ENCODE measurements at places on chromosomes 7 and 10.

GRCh38 chr10:110967009-110967630 is 47.7 kb downstream of the SHOC2 start:
- no peaks in the 10 kb centered on the region for H3K27me3 ChIP-seq
- no peak for DNase-seq
- H3K4me3 ChIP-seq = no peak overlapping the region
- H3K4me1 ChIP-seq = no peaks in the 10 kb centered on the region

GRCh38 chr10:11639849-11640764 is 28.7 kb upstream of the USP6NL start:
- no peak overlapping the region for H3K27ac ChIP-seq
- peaks cover 4% of the 10 kb centered on the region for H3K4me1 ChIP-seq
- H3K4me3 ChIP-seq = no peak overlapping the region
- no peaks in the 10 kb centered on the region for H3K27me3 ChIP-seq
- no peak for DNase-seq
- H3K36me3 ChIP-seq = no peaks in the 10 kb centered on the region

DNA sequence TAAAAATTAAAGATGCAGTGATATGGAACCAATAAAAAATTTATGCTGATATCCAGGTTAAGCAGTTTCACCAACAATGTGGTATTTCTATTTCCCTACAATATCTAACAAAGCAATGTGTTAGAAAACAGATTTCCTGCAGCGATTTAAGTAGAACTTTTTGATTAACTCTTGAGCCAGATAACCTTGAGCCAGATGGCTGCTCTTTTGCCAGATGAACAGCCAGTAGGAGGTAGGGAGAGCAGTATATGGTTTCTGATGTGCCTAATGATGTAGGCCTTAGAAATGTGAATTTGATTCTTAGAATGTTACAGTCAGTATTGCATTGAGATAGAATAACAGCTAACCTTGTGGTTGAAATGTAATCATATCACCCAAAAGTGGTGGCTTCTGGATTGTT is 31.1 kb downstream of the STAMBPL1 start:
- H3K27ac ChIP-seq = no peak overlapping the region
- peaks cover 38% of the 10 kb centered on the region for H3K27me3 ChIP-seq
- no peak overlapping the region for H3K4me3 ChIP-seq
- no peaks in the 10 kb centered on the region for H3K4me1 ChIP-seq
- no peak for DNase-seq

DNA sequence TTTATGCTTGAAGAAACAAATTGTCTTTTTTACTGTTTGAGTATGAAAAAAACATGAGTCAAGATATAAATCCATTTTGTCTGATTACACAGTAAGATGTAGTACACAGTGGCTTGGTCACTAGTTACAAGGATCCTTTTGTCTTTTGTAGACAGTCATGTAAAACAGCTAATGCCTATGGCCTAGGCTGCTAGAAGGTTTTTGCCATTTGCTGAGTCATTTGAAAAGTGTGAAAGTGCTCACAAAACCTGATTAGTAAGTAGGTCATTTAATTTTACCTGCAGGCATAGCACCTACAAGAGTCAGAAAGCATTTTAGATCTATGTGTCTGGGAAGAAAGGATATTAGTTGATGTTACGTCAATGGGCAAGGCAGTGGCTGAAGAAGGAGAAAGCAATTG is 819.4 kb downstream of the MAGI2 start:
- no peak for DNase-seq
- H3K27me3 ChIP-seq = no peaks in the 10 kb centered on the region
- no peaks in the 10 kb centered on the region for H3K4me1 ChIP-seq
- H3K4me3 ChIP-seq = no peak overlapping the region
- no peak overlapping the region for H3K27ac ChIP-seq

- H3K4me3 ChIP-seq = no peak overlapping the region
- no peak for DNase-seq
- no peak overlapping the region for H3K27ac ChIP-seq
- no peaks in the 10 kb centered on the region for H3K36me3 ChIP-seq
- no peaks in the 10 kb centered on the region for H3K4me1 ChIP-seq
Observed at GRCh38 chr10:103019425-103019824, 101.3 kb downstream of the CNNM2 start.

DNA sequence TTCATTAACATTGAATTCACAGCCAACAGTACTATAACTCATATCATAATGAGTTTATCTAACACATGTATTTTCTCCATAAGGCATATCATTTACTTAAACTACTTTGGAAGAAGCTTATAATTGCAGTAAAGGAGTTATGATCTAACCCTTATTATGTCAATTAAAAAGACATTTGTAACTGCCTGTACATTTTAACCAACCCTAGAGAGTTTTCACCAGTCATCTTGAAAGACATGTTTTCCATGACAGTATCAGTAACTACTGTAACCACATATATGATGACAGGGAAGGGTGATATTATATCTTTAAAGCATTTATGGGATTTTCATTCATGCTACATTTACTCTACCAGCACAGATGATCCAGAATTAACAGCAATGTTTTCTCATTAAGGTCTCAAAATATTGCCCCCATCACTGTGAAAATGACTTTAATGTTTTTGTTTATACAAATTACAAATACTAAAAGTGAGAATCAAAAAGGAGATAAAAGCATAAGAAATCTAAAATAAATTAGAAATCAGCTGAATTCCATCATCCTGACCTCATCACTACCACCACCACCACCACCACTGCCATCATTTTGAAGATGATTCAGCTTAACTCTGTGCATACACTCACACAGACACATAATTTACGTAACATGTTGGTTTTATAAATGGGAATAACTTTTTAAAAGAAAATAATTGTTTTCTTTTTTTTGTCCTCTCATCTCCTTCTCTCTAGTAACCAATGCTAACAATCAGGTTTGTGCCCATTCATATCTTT is 53.6 kb downstream of the MKLN1 start:
- DNase-seq = no peak
- H3K4me3 ChIP-seq = no peak overlapping the region
- no peak overlapping the region for H3K27ac ChIP-seq
- peaks cover 2% of the 10 kb centered on the region for H3K4me1 ChIP-seq
- H3K27me3 ChIP-seq = no peaks in the 10 kb centered on the region

DNA sequence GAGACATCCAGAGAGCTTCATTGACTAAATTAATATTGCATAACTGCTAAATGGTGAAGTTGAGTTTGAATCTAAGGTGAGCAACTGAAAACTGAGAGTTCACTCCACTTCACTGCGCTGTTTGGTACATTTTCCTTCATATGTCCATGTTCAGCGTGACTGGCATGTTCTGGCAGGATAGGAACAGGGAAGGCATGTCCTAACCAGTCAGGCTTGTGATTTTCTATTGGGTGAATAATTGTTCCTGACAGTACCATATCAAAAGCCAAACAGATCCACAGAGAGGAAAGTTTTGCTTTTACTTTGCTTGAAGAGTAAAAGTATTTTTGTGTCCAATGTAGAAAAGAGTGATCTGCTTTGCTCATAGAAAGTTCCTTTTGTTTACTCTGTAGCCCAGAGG is 53.2 kb downstream of the WDFY4 start:
- H3K4me1 ChIP-seq = no peaks in the 10 kb centered on the region
- H3K36me3 ChIP-seq = no peaks in the 10 kb centered on the region
- H3K4me3 ChIP-seq = no peak overlapping the region
- no peak overlapping the region for H3K27ac ChIP-seq
- no peak for DNase-seq

All from endodermal cell (in vitro differentiated cells).